NCI-H2029 treated with DMSO at 0.1 percent for 48 hours (cell line): ENCODE measurements at places on chromosomes 1 and 21.
A peak's percentile ranks its signal among the peaks of the same experiment; 100 is the strongest.

DNA sequence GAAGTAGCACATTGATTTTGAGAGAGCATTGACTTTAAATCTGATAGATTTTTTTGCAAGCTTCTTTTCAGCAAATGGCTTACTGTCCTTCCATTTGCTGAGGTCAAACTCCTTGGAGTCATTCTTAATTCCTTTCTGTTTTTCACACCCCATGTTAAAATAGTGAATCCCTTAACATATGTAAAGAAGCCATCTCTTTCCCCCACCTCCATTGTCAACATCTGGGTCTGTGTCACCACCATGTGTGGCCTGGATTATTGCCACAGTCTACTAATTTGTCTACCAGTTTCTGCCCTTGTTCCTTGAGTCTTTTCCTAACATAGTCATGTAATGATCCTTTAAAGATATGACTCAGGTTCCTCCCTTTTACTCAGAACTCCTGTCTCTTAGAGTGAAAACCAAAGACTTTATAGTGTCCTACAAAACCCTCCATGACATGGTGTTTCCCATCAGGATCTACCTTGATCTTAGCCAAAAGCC, 104.7 kb downstream of the ST6GALNAC3 start:
- no peak for DNase-seq

- DNase-seq: no peak
These were observed 221.9 kb upstream of the DUSP10 start for GRCh38 chr1:221963742-221964141.

- no peak for DNase-seq
These were observed 3.8 kb upstream of the GALE start for GRCh38 chr1:23804183-23804835.

DNA sequence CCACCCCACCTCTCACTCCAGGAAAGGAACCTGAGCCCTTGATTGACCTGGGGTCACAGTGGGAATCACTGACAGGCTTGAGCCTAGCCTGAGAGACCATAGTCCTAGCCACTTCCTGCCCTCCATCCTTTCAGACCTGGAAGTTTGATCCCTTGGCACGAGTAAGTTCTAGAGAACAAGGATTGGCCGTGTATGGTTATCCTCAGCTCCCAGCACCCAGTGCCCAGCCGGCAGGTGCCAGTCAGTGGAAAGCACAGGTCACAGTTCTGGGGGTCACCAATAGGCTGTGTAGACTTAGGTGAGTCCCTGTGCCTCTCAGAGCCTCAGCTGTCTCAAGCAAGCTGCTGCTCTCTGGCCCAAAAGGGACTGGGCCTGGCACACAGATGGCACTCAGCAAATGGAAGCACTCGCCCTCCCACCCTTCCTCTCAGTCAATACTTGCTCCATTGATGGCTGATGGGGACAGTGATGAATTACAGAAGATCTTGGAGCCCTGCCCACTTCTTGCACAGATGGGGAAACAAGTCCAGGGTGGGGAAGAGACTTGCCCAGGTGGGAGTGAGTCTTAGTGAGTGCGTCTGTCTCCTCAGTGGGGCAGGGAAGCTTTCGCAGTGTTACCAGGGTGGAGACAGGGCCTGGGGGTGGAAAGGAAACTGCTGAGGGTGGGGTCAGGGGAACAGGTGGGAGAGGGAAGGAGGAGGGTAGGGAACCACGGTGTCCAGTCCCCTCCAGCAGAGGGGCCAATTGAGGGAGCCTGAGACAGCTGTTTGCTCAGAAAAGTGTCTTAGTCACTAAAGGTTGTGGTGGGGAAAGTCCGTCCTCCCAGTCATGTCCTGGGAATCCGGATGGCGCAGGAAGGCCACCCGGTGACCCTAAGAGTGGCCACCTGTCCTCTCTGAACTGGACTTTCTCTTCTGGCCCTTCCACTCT, 2.6 kb upstream of the KCNQ4 start:
- DNase-seq: no peak

DNA sequence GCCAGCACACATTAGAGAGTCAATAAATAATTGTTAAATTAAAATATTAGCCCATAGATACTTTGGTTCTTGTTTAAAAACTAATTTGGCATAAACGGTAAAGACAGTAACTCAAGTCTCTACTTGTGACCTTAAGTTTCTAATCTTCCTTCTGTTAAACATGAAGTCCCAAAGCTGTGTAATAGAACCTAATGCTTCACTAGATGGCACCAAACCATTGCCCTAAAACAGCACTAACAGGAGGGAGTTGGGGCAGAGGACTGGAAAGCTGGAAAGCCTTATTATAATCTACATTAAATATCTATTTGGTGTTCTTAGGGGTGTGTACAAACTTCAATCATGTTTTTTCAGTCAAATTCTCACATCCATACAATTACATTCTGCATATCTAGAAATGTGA, 176.7 kb downstream of the OLFM3 start:
- DNase-seq: no peak

GRCh38 chr1:100710906-100711682, 8.4 kb upstream of the VCAM1 start:
- DNase-seq: no peak

DNA sequence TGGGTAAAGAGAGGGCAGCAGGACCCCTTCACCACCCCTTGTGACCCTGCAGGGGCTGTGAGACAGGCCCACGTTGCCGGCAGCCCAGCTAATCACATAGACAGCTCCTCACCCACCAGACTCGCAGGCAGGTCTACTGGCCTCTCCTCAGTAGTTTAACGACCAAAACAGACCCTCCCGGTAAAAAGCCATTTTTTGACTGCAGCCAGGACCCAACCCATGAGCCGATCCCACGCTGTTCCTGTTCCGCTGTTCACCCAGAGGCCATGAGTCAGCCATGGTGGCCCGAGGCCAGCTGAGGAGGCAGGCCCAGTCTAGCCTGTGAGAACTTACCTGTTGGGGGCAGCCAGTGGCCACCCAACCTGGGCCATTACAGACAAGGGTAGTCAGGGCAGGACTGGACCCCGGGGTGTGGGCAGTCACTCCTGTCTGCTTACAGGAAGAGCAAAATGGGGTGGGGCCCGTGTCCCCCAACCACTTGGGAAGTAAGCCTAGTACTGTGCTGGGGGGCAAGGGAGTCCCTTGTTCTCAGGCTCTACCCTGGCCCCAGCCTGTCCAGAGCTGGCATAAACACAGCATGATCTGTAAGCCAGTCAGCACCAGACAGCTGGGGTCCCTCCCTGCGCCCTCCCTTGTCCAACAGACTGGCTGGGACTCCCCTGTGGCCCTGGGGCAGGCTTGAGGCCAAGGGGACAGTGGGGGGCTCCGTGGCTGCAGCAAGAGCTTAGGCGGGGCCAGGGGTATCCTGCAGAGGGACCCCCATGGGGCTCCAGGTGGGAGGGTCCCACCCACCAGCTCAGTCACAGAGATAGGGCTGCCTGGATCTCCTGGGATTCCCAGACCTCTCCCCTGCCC, 61.9 kb downstream of the WNT9A start:
- no peak for DNase-seq

GRCh38 chr1:188594542-188595235, 1765.9 kb downstream of the PLA2G4A start:
- DNase-seq: no peak

- no peak for DNase-seq
These were observed 14.0 kb downstream of the HSF2BP start for GRCh38 chr21:43645136-43645891.

- DNase-seq: no peak
These were observed 17.5 kb upstream of the RAB4A start for GRCh38 chr1:229253151-229253974.

- DNase-seq: peak; percentile 93
These were observed 9.8 kb downstream of the PDZK1IP1 start for GRCh38 chr1:47179988-47180563.

DNA sequence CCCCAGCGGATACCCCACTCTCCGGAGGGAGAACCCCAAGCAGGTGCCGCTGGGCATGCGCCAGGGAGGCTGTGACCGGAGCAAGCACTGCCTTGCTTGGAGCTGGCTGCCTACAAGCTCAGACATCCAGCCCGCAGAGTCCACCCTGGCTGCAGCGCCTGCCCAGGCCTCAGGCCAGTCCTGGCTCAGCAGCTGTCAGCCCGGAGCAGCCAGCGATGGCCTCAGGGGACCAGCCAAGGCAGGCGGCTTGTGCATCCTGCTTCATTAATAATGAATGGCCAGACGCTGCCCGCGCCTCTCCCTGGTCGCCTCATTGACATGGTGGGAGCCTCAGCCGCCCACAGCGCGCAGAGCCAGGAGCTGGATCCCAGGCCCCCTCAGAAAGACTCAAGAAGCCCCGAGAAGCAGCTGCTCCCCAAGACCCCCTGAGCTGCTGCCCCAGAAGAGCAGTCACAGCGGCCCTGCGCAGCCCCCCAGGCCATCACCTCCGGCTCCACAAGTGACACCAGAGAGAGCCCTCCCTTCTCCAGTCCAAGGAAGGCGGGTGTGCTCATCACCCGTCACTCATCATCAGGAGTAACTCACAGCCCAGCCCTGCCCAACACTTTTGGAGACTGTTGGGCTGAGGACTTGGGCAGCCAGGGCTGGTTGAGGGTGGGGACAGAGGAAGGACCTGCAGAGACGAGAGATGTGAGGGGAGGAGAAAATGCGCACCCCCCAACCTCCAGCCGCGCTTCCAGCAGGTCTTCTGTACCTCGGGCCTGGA, 19.6 kb downstream of the KCNAB2 start:
- DNase-seq: no peak

- DNase-seq: no peak
These were observed 6.1 kb upstream of the KLHDC7A start for GRCh38 chr1:18474559-18475175.
